ENCODE measurements at places on chromosomes 1 and 21. TPM values are rescaled to one million over a fixed set of nuclear protein-coding genes. Genes with fewer than 3 reads are reported as not detected.

GRCh38 chr1:43251024-43251423 is 18.8 kb upstream of the TMEM125 start:
- no peak for DNase-seq

DNA sequence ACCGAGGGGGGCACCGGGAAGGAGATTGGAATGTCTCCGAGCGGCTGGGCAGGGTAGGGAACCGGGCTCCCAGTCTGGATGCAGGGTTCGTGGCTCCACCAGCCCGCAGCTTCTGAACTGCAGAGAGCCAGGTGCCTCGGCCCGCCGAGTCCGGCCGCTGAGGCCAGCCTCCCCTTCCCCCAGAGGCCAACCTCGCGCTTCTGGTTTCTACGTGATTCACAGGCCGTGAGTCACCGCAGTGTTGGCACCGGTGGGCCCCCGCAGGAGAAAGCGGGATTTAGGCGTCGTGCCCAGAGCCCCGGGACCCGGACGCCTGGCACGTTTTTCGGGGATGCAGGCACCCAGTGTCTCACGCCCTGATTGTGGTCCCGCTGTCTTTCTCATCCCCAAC is 458 bp downstream of the CRABP2 start:
- DNase-seq: no peak

GRCh38 chr1:216705676-216706075 is 17.6 kb downstream of the ESRRG start:
- no peak for DNase-seq

DNA sequence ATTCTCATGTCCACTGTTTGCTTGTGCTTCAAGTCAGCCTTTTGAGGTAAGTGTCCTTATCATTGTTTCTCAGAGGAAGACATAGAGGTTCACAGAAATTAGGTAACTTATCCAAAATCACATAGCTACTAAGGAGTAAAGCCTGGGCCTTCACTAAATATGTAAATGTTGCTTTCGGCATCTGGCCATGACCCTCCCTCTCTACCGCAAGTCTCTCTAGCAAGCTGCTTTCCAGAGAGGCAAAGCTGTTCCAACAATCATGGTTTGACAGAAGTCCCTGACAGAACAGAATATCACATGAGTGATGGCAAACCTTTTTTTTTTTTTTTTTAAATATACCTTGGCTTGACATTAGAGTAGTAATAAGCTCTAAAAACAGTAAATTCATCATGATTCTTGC is 94.5 kb upstream of the F3 start:
- no peak for DNase-seq

DNA sequence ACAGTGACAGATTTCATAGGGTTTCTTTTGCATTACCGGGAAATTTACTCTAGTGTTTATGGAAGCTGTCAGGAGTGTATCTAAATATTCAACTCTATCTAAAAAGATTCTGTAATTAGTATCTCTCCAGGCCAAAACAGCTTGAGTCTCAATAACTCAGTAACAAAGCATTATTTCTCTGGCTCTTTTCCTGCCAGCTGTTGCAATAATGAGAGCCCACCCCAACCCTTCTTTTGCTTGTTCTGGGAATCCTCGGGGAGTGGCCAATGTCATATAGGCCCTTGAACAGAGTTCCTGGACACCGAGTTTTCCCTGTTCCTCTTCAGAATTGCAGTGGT is 120.1 kb upstream of the SGIP1 start:
- no peak for DNase-seq

DNA sequence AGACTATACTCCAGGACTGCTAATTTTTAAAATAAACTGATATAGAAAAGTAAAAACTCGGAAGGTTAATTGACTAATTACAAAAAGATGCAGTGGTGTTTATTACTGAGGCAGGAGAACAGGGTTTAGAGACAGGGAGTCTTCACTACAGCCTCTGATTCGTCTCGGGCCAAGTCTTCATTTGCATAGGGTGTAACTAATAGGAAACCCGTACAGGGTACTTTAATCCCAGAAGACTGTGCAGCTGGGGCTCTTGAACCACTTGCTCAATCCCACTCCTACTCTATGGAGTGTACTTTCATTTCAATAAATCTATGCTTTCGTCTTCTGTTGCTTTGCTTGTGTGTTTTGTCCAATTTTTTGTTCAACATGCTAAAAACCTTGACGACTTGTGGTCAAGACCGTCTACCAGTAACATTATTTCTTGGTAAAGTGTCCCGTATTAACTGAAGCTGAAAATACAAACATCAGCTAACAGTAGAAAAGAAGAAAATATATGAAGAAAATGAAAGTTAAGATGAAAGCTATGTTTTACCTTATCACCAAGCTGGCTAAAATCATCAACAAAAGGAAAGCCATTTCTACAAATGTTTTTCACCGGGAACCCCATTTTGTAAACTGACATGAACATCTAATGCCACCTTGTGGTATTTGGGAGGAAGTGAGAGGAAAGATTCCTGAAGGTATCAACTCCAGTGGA is 8.0 kb downstream of the SDHB start:
- peak; percentile 39 for DNase-seq

OR2L5 gene
- not detected for total RNA-seq

PPM1J gene
- total RNA-seq: 0.81 TPM

HFM1 gene
- 0.07 TPM for total RNA-seq

HES3 gene
- not detected for total RNA-seq

BCAR3 gene
- 46.5 TPM for total RNA-seq

PIK3R3 gene
- total RNA-seq: 10.7 TPM

PTPRF gene
- 152 TPM for total RNA-seq

DPT gene
- not detected for total RNA-seq
